ENCODE measurements at places on chromosomes 5 and 9.

DNA sequence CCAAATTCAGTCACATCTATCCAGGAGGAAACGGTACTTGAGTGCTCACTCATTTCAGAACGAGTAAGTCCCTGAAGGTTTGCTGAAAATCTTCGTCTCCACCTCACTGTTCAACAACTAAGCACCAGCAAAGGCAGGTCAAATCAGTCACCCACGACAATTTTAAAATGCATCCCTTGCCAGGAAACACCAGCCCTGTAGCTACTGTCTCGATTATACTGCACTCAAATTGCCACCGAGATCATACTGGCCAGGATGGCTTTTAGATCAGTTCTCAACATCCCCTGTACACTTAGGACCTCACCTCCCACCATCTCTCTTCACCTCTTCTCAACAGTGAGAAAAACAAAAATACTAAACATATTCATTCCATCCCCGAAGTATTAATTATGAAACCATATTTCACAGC is 298.6 kb downstream of the AGTPBP1 start:
- DNase-seq: no peak

- no peak for DNase-seq
Measured at GRCh38 chr5:124477062-124477461, 269.4 kb downstream of the ZNF608 start.

- DNase-seq: no peak
Measured at GRCh38 chr9:79812507-79813257, 240.9 kb downstream of the TLE4 start.

DNA sequence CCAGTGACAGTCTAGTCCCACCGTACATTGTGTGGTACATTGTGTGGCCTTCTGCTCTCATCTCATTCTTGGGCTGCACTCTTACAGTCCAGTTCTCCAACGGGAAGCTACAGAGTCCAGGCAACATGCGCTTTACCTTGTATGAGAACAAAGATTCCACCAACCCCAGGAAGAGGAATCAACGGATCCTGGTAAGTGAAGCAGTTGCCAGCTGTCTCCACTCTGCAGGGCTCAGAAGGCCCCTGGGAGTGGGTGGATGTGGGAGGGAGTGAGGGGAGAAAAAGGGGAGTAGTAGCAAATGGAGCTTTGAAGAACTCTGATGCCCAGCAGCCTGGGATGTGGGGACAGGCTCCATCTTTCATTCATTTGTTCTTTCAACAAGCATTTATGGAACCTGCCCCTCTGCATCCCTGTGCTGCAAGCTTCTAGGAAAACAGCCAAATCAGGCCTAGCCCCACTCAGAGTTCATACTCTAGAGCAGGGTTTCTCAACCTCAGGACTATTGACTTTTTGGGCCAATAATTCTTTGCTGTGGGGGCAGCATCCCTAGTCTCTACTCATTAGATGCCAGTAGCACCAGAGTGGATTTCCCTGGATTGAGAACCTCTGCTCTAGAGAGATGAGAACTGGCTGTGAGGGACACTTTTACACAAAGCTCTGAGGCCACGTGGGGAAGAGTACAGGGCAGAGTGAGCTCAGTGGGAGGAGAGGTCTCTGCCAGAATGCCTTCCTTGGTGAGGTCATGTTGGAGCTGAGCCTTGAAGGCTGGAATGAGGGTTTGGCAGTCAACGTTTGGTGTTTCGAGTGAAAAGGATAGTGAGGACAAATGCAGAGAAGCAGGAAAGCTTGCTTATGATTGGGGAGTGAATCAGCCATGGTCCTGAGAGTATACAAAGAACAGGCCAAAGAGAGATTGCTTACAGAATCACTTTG is 1.1 kb downstream of the POLR1E start:
- DNase-seq: no peak

DNA sequence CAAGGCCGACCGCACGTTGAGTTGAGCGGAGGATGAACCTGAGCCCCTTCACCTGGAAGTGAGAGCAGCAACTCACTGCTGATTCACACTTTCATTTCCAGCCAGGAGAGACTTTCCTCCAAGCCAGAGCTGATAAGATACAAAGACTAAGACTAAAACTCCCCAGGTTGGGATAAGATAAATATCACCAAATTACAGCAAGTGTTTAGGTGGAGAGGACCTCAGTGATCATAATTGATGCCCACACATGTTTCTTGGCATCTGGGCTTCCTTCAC is 6.4 kb upstream of the NKD2 start:
- DNase-seq: no peak

DNA sequence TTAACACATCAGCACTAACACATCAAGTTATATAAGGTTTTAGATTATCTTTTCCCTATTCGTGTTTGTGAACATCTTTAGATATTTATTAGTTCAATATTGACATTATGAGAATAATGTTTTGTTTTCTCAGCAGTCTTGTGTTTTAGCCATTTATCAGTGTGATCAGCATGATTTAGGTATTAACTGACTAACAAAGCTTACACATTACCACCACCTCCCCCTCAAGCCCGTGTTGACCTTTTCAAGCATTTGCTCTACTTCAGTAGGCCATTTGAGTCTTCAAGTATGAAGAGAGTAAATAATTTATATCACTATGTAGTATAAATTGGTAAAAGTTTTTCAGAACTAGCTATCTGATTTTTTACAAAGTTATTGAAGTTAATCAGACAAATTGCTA is 6.9 kb downstream of the PBX3 start:
- DNase-seq: no peak

GRCh38 chr9:13990331-13990730 is 323.6 kb downstream of the NFIB start:
- no peak for DNase-seq

GRCh38 chr5:123681061-123681460 is 169.1 kb downstream of the CSNK1G3 start:
- DNase-seq: no peak

GRCh38 chr5:169197343-169197742 is 103.6 kb downstream of the SLIT3 start:
- no peak for DNase-seq

GRCh38 chr9:83296123-83296522 is 233.2 kb upstream of the RASEF start:
- no peak for DNase-seq

- DNase-seq: no peak
Measured at GRCh38 chr5:66438696-66439095, 157.5 kb upstream of the MAST4 start.

DNA sequence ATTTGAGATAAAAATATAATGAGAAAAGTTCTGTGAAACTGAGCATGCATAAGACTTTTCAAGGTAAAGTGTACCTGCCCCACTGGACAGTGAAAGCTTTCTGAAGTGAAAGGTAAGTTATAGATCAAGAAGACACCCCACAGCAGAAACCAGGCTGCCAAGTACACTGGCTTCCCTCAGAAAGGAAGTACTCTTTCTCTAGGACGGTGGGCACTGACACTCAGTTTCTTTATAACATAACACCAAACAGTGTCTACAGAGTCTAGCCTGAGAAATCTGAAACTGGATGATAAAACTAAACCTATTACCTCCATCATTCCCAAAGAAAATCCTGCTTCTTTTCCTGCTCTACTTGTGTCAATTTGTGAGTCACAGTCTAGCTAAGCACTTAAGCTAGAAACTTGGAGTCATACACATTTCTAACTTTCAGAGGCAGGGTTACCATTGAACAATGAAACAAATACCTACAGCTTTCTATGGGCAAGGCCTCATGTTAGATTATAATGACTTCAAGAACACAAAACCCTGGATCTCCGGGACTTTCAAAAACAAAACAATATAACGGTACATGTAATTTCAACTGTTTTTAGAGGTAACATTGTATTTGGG is 136.7 kb downstream of the CPLANE1 start:
- DNase-seq: no peak

GRCh38 chr9:84490206-84490841 is 149.8 kb upstream of the SLC28A3 start:
- DNase-seq: no peak

GRCh38 chr9:99595796-99596195 is 225.9 kb upstream of the NR4A3 start:
- no peak for DNase-seq

GRCh38 chr5:53438486-53439472 is 41.6 kb upstream of the FST start:
- no peak for DNase-seq
